ENCODE measurements at places on chromosomes 2 and 18.

DNA sequence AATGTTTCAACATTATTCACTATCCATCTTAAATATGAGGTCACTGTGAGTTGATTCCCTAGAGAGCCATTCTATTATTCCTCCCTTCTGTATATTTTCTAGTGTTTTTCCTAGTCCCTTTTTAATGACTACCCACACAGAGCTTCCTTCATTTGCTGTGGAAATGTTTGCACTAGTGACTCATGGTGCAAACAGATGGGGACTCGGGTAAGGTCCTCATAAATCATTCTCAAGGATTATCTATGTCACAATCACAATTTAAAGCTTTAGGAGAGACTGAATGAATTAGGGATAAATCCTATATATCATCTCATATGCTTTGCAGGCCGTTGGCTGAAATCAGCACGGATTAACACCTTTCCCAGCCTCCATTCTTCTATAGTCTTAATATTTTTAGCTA is 159.6 kb downstream of the DCC start:
- peak; percentile 88 for DNase-seq

GRCh38 chr18:50679656-50680055 is 119.8 kb downstream of the MAPK4 start:
- no peak for DNase-seq

DNA sequence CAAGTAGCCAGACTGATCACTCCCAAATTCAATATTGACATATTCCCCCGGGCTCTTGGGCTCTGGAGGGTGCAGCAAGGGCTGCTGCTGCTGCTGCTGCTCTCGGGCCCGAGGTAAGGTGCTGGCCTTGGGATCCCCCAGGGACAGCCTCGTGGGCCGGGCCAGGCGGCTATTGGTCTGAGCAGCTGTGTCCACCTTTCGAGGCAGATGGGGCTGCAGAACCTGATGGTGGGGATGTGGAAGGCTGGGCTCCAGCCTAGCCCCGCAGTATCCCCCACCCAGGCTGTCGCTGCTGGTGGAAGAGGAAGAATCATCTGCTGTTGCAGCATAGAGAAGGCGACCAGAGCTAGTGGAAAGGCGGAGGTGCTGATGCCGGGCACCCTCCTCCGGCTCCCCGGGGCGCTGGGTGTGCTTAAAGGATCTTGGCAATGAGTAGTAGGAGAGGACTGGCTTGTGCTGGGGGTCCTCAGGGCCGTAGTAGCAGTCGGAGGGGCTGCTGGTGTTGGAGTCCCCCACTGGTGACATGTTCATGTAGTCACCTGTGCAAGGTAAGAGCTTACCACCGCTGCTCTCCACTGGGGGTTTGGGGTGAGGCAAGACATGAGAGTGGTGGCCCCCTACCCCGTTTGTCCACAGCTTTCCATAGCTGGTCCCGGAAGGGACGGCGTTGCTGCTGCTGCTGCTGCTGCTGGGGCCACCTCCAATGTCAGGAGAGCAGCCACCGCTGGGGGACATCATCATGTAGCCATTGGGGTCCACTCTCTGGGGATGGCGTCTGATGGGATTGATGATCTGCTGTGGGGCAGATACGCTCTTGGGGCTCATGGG is 3.4 kb downstream of the IRS1 start:
- DNase-seq: no peak

DNA sequence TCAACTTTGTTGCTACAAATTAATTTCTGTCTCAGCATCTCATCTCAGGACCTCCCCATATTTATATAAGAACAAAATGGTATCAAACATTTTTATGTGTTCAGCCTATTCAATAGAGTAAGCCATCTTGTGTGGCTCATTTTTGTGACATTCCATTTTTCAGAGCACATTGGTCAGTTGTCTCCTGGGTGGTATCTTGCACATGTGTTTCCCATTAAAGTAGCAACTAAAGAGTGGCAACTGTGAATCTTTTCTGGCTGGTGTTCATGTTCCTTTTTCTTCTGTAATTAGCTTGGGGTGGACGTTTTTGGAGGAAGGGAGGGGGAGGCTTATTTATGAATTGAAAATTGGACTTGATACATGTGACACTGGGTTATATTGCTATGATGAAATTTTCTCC is 45.4 kb upstream of the EFEMP1 start:
- DNase-seq: no peak

GRCh38 chr18:25935356-25935755 is 155.1 kb downstream of the SS18 start:
- no peak for DNase-seq

DNA sequence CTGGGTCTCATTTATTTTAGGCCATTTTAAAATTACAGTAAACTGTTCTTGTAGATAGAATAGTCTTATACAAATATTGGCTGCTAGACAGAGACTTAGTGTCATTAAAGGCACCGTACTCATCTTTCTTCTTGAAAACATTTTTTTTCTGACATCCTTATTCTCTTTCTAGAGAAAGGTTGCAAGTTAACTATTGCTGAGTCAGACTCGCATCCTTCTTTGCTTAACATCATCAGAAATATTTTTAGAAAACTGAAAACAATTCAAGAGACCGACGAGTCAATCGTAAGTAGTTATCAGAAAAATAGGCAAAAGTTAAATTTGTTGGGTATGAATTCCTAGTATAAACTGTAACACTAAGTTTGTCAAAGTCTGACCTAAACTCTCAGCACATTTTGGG is 72.2 kb downstream of the HNMT start:
- DNase-seq: no peak

GRCh38 chr2:27754138-27754588 is 17.4 kb upstream of the MRPL33 start:
- DNase-seq: peak; percentile 78

- no peak for DNase-seq
Observed at GRCh38 chr2:64342195-64343099, 111.5 kb upstream of the LGALSL start.

GRCh38 chr2:82641598-82642180 is 1817.4 kb downstream of the SUCLG1 start:
- DNase-seq: no peak

GRCh38 chr2:114810092-114810491 is 367.7 kb downstream of the DPP10 start:
- no peak for DNase-seq

- DNase-seq: no peak
Observed at GRCh38 chr18:60228609-60229595, 143.7 kb downstream of the MC4R start.

GRCh38 chr18:40904295-40904694 is 1050.7 kb upstream of the PIK3C3 start:
- DNase-seq: no peak

DNA sequence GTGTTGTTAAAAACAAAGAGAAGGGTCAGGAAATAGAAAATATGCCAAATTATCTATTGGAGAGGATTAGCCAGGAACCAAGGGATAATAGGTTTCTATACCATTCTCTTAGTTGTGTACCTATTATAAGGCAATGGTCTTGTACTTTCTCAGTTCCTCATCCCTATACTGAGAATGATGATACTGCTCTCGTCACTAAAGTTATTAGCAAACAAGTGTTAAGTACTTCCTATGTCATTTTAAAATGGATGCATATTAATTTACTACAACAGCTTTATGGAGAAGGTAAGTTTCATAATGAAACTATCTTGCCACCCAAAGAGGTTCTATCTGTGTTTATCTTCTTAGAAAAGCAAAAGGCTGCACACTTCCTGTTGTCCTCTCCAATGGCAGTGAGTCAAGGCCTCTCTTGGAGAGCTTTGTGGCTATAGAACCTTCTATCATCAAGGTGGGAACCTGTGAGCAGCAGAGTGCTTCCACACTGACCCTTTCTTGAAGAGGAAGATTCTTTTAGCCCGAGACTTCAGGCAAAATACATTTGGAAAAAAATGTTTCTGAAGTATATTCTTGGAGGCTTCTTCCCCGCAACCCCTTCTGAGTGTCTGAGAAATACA is 460.7 kb upstream of the FANCL start:
- no peak for DNase-seq

GRCh38 chr2:12619975-12620374 is 96.8 kb upstream of the TRIB2 start:
- no peak for DNase-seq

DNA sequence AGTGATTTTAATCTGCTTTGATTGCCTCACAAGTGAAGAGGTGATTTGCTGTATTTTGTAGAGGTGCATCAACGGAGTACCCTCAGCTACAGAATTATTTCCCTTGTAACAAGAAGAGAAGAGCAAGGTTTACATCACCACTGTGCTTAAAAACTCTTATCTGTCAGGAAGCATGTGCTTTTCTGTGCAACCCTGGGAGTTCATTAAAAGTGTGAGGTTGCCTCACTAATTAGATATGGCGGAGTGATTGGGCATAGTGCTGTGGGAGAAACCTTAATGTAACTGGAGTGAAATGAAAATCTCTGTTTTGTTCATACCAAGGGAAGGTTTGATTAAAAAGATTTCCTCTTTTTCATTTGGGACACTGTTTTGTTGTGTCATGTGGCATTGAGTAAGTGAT is 544.7 kb downstream of the PARD3B start:
- no peak for DNase-seq

DNA sequence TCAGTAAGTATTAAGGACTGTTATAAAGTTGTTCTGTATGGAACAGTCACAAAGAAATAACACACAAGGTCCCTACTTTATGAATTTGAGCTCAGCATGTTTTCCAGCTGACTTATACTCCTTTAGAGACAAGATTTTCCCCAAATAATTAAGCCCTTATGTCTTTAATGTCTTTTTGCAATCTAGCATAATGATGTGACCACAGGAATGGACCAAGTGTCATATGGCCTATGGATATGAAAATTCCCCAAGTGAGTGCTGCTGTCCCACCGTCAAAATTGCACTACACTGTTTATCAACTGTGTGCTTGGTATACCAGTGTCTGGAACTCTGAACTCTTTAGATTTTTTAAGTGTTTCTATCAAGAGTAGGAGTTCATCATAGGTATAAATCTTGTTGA is 369.6 kb downstream of the PID1 start:
- DNase-seq: no peak

- no peak for DNase-seq
Observed at GRCh38 chr2:16625759-16626158, 39.9 kb downstream of the CYRIA start.

DNA sequence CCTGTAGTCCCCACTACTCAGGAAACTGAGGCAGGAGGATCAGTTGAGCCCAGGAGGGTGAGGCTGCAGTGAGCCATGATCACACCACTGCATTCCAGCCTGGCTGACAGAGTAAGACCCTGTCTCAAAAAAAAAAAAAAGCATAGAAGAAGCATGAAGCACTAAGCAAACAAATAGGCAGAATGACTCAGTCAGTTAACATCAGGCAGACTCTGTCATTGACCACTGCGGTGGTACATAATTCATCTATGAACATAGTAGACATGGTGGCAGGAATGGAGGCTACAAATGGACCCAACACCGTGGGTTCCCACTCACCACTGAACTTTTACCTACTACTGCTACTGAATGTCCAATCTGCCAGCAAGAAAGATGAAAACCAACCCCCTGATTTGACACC is 7.6 kb upstream of the ASXL2 start:
- DNase-seq: no peak

DNA sequence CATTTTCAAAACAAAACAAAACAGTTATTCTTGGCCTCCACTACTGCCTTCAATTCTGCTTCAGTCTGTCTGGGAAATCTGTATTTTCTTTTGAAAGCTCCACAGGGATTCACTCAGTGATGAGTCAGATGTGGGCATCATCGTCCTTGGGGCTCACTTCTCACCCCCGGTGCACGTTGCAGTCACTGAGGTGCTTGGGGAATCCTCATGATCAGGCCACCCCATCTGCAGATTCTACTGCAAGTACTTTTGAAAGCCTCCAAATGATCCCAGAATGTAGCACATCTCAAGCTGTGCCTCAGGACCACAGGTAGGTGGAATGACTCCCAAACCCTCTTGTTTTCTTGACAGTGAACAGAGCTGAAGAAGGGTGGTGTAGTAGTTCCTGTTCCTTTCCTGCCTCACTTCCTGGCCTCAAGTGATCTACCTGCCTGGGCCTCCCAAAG is 34.3 kb downstream of the LPIN2 start:
- DNase-seq: no peak

DNA sequence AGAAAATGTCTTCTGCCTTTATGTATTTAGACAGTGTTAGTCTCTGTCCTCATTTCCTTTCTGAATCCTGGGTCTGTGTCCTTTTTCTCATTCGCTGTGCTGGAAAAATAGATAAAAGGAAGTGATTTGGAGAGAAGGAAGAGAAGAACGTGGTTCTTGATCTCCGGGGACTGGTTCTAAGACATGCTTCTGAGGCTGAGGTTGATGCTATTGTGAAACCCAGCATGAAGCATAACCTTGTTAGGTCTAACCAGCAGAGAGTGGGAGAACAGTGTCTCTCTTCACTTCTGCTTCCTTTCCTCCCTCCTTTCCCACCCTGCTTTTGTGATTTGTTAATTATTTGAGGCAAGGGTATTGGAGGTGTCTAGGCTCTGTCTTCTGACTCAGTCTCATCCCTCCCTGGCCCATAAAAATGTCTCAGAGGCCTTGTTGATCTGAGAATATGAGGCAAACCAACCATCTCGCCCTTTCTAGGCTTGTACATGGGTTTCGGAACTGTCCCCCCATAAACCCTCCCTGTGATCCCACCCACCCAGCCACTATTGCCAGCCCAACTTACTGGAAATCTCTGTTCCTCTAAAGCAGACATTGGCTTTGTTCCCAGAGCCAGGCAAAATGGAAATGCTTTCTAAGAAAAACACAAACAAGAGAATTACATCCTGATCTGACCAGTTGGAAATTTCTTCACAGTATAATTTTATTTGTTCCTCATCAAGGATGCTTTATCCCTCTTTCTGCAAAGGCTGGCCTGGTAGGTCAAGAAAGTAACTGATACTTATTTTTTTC is 360.6 kb upstream of the TNP1 start:
- DNase-seq: no peak

GRCh38 chr18:23837591-23837990 is 148.3 kb downstream of the LAMA3 start:
- DNase-seq: no peak

DNA sequence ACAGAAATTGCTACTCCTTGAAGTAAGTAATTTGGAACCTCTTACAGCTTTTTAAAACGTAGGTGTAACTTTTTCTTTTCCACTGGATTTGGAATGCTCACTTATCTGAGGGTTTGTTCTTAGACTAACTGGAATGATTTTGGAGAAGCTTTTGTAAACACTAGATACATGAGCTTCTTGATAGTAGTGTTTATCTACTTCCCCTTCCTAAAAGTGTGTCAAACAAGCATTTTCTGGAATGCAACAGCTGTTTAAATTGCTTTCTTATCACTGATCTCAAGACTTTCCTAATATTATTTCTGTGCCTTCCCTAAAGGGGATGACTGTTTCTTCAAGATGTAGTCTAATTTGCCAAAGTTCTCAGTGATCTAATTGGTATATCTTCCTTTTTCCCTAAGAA is 282.6 kb downstream of the CCDC178 start:
- no peak for DNase-seq

DNA sequence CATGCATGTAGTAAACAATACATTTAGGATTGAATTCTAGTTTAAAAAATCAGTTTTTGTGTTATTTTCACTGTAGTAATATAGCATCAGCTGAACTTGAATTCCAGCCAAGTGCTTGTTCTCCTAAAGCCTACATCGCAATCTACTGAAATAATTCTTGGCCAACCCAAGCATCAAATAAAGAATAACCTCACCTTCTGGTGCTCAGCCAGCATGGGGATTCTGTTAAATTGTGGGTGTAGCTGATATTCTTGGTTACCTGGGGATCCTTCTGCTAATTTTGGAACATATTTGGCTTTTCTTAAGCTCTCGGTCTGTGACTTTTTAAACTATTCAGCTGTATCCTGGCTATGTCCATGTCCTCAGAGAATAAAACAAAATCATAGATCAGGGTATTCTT is 248.8 kb downstream of the NRXN1 start:
- DNase-seq: no peak
